ENCODE measurements at places on chromosomes 3 and 15.

GRCh38 chr3:5058471-5058951 lies 63.6 kb upstream of the ARL8B start:
- no peak for DNase-seq

DNA sequence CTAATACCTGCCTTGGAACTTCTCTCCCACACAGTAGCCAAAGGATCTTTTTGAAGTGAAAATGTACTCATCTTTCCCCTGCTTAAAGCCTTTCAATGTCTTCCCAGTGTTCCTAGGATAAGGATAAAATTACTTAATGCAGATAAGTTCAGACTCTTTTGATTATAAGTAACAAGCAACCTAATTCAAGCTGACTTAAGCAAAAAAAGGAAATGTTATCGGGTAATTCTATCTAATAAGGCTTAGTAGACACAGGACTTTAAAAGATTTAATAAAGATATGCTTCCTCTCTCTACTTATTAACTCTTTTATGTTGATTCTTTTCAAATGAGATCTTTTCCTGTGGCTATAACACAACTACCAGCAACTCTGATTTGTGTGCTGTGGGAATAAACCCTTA lies 284.2 kb downstream of the OXSM start:
- DNase-seq = no peak

GRCh38 chr15:23595368-23595767 lies 29.9 kb downstream of the MKRN3 start:
- DNase-seq = no peak

- no peak for DNase-seq
These were observed 5.8 kb downstream of the MNS1 start for GRCh38 chr15:56459096-56459495.

DNA sequence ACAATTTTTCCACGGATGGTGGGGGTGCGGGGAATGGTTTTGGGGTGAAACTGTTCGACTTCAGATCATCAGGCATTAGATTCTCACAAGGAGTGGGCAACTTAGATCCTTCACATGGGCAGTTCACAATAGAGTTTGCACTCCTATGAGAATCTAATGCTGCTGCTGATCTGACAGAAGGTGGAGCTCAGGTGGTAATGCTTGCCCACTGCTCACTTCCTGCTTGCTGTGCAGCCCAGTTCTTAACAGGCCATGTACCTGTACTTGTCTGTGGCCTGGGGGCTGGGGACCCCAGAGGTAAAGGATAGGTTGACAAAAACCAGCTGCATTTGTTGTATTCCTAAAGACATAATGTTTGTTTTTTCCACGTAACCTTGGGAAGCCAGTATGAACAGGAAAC lies 16.0 kb downstream of the DZIP3 start:
- DNase-seq = no peak
